ENCODE measurements at places on chromosomes 13 and 19.

GRCh38 chr13:112926993-112927392, 42.0 kb upstream of the MCF2L start:
- no peak for DNase-seq

DNA sequence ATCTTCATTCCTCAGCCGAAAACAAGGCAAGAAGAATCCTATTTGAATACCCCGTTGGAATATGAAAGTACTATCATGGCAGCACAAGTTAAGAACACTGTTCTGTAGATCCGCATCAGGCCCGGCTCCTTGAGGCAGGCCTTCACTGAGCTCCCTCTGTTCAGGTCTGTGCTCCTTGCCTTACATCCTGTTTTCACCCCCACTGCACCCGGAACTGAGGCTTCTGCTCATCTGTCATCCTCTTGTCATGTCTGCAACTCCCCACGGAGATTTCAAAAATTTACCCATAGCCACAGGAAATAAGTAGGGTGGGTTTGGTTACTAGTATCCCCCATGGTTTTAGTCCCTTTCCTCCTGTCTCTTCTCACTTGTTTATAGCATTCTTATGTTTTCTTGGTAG, 861.9 kb downstream of the GPC5 start:
- DNase-seq = no peak

DNA sequence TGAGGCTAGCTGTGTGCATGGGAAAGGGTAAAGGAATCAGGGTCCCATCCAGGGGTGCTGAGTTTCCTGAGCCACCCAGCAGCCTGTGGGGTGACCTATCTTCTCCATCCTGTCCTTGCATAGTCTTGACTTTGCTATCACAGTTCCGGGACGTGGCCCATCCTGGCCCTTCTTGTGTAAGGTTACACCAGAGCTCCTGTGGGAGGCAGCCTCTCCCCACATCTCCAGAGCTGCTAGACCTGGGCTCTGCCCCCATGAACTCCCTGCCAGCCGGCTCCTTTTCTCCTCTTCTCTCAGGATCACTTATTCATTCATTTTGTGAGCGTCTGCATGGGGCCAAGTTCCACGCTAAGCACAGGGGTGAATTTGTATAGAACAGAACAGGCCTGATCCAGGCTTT, 238.9 kb downstream of the TSHZ3 start:
- DNase-seq = no peak

DNA sequence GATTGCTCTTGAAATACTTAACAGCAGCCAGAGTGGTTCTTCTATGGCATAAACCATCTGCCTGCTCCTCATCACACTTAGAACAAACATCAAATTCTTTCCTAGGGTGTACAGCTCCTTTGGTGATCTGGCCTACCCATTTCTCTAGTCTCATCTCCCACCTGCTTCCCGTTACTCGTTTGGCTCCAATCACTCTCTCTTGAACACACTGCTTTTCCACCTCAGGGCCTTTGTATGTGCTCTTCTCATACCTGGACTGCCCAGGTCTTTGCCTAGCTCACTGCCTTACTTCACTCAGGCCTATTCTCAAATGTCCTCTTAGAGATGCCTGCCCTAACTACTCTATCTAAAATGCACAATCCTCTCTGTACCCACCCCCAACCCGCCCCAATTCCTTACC, 100.5 kb downstream of the KCNRG start:
- DNase-seq = no peak

DNA sequence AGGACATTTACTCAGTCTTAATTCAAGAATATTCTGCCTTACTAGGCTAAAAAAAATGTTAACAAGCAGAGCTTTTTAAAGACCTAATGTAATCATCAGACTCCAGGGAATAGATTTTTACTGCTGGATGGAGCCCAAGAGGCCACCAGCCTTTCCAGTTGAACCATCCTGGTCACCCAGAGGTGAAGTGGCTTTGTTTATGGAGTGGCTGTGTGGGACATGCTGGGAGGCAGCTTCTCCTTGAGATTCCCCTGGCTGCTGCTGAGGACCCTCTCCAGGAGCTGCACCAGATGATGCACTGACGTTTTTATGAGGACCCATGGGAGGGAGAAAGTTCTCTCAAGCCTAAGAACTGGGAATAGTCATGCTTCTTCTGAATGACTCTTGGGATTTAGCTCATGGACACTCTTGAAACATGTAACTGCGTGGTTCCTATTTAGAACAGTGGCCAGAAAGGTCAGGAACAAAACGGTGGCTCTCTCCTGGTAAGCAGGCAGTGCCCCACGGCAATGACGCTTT, 205.9 kb upstream of the MIR17HG start:
- DNase-seq = no peak

DNA sequence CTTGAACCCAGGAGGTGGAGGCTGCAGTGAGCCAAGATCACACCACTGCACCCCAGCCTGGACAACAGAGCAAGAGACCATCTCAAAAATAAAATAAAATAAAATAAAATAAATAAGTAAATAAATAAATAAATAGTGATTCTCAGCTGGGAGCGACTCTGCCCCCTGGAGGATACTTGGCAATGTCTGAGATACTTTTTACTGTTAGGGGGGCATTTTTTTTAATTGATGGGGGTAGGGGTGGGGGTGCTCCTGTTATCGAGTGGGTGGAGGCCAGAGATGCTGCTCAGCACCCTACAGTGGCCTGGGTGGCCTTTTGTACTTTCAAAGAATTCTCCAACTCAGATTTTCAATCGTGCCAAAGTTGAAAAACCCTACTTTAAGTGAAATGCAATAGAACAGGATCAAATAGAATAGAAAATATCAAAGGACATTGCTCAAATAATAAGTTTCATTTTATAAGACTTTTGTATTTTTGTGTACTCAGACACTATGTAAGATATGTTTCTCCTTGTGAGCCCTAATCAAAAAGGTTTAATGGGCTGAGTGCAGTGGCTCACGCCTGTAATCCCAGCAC, 7.1 kb upstream of the CLPP start:
- no peak for DNase-seq

GRCh38 chr19:1222394-1222793, 15.4 kb downstream of the CBARP start:
- DNase-seq = no peak

GRCh38 chr13:49319551-49319950, 71.8 kb downstream of the CDADC1 start:
- no peak for DNase-seq

- no peak for DNase-seq
These were observed 3.9 kb downstream of the DAND5 start for GRCh38 chr19:12973236-12973635.

DNA sequence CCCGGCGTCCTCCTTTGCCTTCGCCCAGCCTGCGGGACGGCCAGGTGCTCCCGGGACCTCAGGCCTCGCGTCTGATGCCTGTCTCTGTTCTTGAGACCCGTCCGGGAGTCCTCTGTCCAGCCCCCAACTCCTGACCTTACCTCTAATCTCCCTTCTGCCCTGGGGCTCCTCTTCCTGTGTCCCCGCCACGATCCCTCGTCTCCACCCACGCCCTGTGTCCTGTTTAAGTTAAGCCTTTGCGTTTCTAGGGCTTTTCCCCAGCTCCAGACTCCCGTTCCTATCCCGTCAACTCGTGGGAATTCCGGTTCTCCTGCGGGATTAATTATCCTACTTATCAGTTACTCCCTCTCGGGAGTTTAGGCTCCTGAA, 686 bp downstream of the LENG8 start:
- no peak for DNase-seq

DNA sequence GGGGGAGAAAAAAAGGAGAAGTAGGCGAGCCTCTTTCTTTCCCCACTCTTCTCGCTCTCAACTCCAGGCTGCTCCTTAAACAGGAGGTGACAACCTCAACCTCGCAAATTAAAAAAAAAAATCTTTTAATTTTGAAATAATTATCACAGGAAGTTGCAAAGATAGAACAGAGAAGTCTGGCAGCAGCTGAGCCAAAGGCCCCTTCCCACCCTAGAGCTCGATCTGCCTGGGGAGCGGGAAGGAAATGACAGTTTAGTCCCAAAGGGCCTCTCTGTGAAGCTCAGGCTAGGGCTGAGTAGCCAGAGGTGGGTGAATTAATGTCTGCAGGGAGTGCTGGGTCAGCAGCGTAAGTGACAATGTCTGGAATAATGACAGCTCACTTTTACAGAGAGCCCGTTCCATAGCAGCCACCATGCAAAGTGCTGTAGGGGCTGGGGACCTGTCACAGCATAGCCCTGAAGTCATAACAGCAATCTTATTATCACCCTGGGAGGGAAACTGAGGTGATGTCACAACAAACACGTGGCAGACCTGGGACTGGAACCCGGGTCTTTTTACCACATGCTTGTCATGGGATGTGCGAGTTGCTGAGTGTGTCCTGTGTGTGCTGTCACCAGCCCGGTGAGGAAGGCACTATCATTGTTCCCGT, 8.8 kb upstream of the CD22 start:
- DNase-seq = no peak

DNA sequence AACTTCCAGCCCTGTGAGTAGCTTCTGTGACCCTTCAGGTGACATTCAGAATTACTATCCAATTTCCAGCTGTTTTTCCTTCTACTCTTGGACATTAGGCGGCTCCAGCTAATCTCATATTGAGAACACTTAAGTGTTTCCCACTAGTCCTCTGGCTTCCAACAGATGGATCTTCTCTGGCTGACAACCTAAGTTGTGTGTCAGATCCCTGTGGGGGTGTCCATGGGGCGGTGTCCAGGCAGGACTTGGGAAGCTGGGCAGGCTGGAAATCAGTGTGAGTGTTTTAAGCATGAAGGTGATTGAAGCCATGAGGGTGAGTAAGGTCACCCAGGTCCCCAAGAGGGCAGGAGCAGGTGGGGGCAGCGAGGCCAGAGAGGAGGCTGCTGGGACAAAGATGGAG, 10.1 kb downstream of the CNOT3 start:
- no peak for DNase-seq

GRCh38 chr13:100535426-100536135, 53.0 kb downstream of the GGACT start:
- no peak for DNase-seq

DNA sequence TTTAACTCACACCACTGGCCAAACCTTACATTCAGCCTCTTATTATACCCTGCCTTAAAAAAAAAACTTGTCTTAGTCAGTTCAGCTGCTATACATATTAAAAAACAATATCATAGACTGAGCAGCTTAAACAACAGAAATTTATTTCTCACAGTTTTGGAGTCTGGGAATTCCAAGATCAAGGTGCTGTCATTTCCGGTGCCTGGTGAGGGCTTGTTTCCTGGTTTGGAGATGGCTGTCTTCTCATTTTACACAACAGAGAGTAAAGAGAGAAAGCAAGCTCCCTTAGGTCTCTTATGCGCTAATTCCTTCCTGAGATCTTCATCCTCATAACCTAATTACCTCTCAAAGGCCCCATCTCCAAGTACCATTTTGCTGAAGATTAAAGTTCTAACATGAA, 769.2 kb downstream of the DIAPH3 start:
- no peak for DNase-seq

DNA sequence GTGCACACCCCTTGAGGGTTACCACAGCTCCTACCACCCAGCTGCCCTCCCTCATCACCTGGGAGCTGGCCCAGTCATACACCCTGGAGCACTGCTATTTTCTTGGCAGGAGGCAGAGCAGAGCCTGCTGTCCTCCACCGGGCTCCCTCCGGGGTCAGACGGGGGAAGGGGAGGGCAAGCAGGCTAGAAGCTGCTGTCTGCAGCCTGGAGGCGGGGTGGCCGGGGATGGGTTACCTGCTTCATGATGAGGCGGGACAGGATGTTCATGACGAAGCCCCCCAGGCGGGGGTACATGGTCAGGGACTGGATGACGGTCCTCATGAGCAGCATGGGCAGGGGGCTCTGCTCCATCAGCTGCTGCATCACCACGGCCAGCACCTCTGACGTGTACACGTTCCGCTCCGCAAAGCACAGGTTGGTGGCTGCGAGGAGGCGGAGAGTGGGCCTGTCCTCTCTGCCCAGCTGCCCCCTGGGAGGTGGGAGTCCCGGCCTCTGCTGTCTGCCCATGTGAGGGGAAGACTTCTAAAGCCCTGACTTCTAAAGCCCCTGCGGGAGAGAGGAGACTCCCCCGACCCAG, 2.7 kb upstream of the RSPH6A start:
- no peak for DNase-seq

DNA sequence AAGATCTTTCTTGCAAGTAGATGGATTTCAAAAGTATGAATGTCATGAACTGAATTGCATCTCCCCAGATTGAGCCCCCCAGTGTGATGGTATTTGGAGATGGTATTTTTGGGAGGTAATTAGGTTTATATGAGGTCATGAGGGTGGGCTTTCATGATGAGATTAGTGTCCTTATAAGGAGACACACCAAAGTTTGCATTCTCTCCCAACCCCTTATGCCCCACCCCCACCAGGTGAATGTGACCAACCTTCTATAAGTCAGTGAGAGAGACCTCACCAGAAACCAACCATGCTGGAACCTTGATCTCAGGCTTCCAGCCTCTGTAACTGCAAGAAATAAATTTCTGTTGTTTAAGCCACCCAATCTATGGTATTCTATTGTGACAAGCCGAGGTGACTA, 71.3 kb upstream of the POSTN start:
- DNase-seq = no peak

GRCh38 chr19:2512523-2513431, 36.9 kb downstream of the GADD45B start:
- DNase-seq = no peak

- DNase-seq = no peak
These were observed 87.1 kb upstream of the STK24 start for GRCh38 chr13:98664047-98664446.

GRCh38 chr13:60019119-60019993, 144.4 kb downstream of the DIAPH3 start:
- no peak for DNase-seq

DNA sequence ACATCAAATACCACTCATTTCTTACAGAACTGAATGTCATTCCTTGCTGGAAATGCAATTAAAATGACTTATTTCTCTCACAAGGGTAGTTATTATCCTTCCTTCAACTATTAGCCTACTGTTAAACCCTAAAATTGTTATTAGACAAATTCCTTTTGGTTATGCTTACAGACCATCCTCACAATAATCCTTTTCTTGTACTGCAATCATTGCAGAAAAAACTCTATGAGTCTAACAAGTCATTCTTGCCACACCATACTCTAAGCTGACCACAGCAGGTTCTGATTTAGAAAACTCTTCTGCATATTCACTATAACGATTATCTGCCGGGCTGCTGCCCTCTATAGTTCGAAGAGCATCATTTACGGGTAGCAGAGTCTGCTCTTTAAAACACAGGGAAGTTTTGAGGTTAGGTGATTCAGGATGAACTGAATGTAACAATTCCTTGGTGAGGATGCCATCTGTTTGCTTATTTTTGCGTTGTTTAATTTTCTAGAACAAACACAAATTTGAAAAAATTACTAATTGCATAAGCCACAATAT, 38.2 kb downstream of the MTMR6 start:
- DNase-seq = no peak

DNA sequence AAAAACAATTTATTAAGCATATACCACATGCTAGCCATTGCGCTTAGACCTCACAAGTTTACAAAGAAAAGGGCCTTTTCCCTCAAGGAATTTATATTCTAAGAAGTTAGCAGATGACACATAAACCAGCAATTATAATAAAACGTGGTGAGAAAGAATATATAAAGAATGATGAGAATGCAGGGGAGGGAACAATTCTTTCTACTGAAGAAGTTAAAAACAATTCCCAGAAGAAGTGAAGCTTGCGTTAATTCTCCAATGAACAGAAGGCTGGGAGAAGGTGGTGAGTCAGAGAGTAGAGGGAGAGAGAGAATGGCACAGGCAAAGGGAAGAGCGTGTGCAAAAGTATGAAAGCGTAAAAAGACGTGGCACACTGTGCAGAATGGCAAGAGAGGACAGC, 69.5 kb upstream of the ZDHHC20 start:
- no peak for DNase-seq

Measured in iPS DF 6.9 (cell line).